ENCODE measurements at places on chromosomes 2 and 18.

GRCh38 chr2:15730545-15731212 is 139.0 kb downstream of the DDX1 start:
- DNase-seq, result no peak

DNA sequence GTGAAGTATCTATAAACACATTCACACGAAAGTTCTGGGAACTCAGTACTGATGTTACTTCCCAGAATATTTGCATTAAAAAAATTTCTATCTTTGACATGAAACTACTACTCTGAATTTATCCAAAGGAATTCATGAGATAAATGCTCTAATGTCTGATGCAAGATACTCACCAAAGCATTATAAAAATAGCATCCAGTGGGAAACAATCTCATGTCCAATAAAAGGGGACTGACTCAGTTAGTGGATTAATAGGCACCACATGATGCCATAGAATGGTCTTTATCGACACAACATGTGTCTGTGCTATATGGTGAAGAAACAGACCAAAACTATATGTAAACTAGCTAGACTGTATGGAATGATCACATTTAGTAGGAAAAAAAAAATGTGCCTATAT is 33.9 kb downstream of the LAMA3 start:
- no peak for DNase-seq

- no peak for DNase-seq
These were observed 297.6 kb downstream of the PARD3B start for GRCh38 chr2:204842661-204843485.

DNA sequence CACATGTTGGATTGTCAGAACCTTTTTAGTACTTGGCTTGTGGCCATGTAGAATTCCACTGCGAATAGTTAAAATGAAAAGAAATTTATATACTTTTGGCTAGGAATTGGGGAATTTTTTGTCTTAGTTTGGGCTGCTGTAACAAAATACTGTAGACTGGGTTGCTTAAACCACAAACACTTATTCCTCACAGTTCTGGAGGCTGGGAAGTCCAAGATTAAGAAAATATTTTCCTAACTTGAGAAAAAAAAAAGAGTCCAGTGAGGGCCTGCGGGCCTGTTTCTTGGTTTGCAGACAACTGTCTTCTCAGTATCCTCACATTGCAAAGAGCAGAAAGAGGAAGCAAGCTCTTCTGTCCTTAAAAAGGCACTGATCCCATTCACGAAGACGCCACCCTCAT is 81.9 kb downstream of the CD226 start:
- DNase-seq, result no peak

DNA sequence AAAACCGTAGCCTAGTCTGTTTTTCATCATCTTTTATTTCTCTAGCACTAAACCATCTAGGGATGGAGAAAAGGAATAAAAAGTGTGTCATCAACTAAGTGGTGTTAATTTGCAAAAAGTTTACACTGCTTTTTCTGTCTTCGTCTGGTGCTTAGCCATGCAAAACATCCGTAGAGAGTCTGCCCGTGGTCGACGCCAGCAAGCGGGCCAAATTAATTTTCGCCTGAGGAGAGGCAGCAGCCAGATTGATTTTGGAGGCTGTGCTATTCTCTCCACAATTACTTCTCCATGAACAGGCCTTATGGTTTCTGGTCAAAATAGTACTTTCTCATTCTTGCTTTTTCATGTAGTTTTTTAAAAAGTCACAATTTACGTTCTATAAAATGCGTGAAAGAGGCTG is 46.3 kb downstream of the TNFRSF11A start:
- DNase-seq, result no peak

DNA sequence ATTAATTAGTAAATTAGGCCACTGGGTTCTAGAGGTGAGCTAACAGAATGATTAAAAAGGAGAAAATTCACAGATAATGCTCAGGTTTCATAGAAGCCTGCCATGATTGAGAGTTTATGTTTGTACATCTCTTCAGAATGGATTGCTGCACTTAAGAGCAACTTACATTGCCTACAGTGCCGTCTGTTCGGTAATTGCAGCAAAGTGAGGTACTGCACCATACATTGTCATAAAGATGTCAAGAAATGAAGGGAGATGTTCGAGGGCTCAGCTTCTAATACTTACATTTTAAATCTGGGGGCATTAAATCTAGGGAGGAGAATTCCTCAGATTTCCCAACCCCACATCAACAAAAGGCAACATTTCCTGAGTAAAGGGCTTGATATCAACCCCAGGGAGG is 976.2 kb upstream of the FANCL start:
- DNase-seq, result no peak

DNA sequence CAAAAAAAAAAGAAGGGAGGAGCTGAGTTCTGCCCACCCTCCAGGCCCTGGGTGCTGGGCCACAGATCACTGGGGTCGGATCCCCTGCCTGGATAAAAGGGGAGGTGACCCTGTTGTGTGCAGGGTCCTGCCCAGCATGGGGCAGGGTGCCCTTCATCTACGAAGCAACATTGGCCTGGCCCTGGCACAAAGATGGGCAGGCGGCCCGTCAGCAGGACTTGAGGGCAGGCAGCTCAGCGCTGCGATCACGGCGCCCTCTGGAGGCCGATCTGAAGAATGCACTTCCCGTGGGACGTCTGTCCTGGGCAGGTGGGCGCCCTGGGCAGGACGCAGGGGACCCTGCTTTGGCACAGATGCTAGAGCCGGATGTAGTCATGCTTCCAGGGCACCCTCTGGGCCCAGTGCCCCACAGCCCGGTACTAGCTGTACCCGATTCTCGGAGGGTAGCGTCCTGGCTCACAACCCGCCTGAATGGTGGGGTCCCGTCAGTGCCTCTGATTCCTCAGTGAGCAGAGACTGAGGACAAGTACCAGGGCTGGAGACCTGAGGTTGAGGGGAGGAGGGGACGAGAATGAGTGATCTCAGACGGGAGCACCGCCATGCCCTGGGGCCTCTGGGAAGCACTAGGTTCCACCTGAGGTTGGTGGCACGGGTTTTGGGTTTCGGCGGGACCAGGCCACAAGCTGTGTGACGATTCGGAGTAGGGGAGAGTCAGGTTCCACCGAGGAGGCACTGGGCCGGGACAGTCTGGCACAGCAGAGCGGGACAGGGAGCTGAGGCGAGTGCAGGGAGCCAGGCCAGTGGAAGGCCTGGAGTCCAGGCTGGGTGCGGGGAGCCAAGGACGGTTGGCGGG is 18.0 kb downstream of the ARID5A start:
- DNase-seq, result peak; percentile 73

DNA sequence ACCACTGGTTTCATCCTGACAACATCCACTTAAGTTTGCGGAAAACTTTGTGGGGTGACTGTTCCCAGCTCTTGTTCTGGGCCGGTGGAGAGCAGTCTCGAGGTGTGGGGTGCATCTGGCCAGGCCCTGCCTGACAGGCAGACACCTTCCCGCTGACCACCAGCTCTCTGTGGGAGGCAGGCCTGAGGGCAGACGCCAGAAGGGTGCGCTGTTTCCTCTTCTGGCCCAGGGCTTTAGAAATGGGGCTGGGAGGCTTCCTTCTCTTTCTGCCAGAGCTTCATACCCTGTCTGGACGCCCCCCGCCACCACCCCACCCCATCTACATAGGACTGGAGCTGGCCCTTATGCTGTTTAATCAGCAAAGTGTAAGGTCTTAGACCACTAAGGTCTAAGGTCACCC is 263.8 kb downstream of the LOXHD1 start:
- peak; percentile 43 for DNase-seq

DNA sequence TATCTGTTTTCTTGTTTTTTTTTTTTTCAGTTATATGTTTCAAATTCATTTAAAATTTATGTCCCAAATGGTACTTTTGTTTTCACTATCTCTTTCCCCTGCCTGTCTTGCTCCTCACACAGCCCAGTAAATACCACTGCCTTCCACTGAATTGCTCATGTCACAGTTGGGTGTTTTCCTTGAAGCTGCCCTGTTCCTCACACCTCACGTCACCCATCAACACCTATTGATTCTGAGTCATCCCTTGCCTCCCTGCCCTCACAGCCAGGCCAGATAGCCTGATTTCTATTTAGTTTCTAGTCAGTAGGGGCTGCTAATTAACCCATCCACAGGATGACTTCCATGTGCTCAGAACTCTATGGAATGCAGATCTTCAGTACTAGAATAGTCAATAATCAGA is 25.3 kb downstream of the FSHR start:
- DNase-seq, result no peak

DNA sequence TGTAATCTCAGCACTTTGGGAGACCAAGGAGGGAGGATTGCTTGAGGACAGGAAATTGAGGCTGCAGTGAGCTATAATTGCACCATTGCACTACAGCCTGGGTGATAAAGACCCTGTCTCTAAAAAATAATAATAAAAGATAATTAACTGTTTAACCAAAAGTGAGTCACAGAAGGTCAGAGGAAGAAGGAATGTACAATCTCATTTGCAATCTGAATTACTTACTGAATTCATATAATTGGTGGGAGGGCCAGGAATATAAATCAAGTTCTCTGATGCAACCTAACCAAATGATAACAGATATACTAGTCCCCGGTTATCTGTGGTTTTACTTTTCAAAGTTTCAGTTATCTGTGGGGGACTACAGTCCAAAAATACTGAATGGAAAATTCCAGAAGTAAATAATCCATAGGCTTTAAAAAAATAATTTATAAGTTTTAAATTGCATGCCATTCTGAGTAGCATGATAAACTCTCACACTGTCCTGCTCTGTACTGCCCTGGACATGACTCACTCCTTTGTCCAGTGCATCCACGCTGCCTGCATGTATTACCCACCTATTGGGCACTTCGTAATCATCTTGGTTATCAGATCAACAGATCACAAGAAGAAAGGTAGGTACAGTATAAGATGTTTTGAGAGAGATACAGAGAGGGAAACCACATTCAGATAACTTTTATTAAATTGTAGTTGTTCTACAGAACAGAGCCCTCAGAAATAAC is 12.8 kb upstream of the MATN3 start:
- DNase-seq, result no peak

DNA sequence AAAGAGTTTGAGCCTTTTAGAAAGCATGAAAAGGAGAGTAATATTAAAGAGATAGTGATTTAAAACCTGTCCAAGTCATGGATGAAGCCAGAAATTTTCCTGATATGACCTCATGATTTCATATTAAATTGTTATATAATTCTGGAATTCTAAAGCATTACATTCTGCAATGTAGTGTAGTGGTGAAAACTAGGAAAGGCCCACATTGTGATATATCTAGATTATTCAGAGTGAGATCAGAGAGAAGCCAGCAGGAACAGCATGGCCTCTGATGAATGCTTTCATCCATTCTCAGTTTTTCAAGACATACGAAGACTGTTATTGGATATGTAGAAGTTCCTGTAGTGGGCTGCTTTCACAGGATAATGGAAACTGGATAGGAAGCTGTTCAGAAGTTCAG is 98.8 kb downstream of the LCLAT1 start:
- no peak for DNase-seq
